Left kidney (tissue), 8 donors: ENCODE measurements at places on chromosomes 11 and 22. TPM values are rescaled to one million over a fixed set of nuclear protein-coding genes. Genes with fewer than 3 reads are reported as not detected.

The TOLLIP gene
- polyA plus RNA-seq: 28.7 TPM

- DNase-seq: no peak
Measured at GRCh38 chr22:45781459-45781858, 109.8 kb downstream of the ATXN10 start.

The OLFML1 gene
- 33.1 TPM for polyA plus RNA-seq

The GGTLC3 gene
- 0.18 TPM for polyA plus RNA-seq

The MS4A4E gene
- polyA plus RNA-seq: 0.76 TPM

- DNase-seq: peak; percentile 40
Measured at GRCh38 chr11:133078591-133079404, 453.5 kb downstream of the OPCML start.

The RCOR2 gene
- polyA plus RNA-seq: 12.2 TPM

DNA sequence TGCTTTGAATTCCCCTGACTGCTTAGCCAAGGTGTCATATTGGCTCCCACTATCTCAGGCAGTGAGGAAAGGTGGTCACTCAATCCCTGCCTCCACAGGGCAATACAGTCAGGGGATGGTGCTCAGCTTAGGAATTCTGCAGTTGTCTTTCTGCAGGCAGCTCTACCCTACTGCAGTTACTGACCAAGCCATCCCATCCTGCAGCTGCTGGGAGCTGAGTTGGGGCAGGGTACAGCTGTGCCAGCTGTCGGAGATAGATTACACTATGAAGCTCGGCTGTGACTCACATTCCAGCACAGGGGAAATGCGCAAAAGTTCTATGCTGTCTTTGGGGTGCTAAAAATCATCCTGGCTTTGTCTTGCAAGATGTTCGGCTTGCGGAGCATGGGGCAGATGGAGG lies 4.4 kb upstream of the DAGLA start:
- no peak for DNase-seq

GRCh38 chr11:115304774-115305472 lies 199.3 kb downstream of the CADM1 start:
- DNase-seq: no peak

The CYP2D6 gene
- 6.2 TPM for polyA plus RNA-seq

- DNase-seq: no peak
Measured at GRCh38 chr11:45368697-45369096, 82.6 kb upstream of the SYT13 start.
